Right renal cortex interstitium (tissue), 3 donors: ENCODE measurements at places on chromosomes 12 and 14.

DNA sequence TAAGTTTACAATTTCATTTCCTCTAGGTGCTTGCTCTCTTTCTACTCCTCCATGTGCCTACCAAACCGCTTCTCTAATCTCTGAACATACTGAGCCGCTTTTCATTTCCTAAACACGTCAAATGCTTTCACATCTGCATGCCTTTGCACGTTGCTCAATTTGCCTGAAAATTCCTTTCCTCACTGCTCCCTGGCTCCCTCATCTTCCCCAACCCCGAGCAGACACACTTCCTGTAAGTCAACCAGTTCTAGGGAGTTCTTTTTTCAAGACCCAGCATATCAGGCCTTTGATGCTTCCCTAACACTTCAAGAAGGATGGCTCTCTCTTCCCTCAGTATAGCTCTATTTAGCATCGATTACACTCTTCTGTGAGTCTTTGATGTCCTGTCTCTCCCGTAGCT, 50.3 kb downstream of the LMO3 start:
- no peak for DNase-seq

DNA sequence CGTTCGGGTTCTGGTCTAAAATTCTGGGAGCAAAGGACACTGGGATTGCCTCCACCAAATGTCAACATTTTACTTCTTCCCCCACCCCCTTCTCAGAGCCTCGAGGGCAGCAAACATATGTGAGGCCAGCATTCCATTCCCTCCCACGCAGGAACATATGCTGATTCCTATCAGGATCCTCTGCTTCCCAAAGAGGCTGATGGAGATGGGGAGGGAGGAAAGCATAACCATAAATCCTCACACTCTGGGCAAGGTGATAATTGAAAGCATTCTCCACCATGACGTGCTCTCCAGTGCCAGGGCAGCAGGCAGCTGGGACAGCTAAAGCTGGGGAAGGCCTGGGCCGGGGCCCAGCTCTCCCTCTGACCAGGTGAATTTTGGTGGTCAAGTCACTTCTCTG, 395.0 kb downstream of the ZFP36L1 start:
- no peak for DNase-seq

DNA sequence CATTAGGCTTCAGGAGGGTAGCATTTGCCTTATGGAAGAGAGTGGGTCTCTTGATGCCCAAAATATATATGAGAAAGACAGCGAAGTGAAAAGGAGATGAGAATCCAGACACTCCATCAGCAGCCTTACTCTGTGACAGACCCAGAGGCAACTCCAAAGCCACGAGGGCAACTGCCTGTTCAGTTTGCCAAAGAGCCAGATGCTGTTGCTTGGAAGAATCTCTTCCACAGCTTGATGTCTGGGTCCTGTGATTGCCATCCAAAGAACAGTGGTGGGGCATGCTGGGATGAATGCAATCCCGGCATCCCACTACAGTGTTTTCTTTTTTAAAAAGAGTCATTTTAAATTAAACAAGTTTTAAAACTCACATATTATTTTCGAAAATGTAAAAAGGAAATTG, 10.9 kb upstream of the OTX2 start:
- DNase-seq: no peak

- DNase-seq: no peak
These were observed 92.5 kb downstream of the DPF3 start for GRCh38 chr14:72801381-72801812.

DNA sequence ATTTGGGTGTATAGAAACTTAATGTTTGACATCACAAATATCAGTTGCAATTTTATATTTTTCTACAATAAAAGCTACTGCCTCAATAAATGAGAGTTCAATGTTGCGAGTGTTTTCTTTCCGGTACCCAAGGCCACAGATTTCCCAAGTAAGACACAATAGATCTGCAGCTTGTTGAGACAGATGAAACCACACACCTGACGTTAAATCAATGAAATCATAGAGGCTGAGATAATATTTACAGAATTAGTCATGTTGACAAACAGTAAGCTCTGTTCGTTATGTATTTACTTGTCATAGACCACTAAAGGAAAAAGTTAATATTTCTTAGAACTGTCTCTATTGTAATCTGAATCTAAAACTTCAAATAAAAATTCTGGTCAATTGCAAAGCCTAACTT, 49.2 kb upstream of the PTHLH start:
- no peak for DNase-seq

DNA sequence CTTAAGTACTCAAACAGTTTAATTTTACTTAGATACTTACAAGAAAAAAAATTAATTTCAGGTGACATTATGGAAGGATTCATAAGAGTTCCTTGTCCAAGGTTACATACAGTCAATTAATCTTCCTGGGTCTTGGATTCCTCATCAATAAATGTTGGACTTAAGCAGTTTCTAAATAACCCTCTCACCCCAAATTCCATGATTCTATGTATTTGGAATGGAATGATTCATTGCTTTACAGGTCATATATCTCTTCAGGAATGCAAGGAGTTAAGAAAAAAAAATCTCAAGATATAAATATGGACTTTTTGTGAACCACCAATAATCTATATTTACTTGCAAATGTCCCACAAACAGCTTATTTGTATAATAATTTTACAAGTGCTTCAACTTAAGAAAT, 84.2 kb upstream of the BMP4 start:
- no peak for DNase-seq

GRCh38 chr14:96748362-96748761, 48.8 kb upstream of the VRK1 start:
- no peak for DNase-seq

GRCh38 chr12:46534327-46534840, 161.8 kb upstream of the SLC38A2 start:
- DNase-seq: no peak

- DNase-seq: no peak
These were observed 6.1 kb downstream of the OR5AU1 start for GRCh38 chr14:21149641-21150367.

DNA sequence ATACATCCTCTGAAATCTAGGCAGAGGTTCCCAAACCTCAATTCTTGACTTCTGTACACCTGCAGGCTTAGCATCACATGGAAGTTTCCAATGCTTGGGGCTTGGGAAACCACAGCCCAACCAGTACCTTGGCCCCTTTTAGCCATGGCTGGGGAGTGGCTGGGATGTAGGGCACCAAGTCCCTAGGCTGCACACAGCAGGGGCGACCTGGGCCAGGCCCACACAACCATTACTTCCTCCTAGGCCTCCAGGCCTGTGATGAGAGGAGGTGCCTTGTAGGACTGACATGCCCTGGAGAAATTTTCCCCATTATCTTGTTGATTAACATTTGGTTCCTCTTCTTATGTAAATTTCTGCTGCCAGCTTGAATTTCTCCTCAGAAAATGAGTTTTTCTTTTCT, 1387.4 kb downstream of the FSCB start:
- DNase-seq: no peak
